SK-N-DZ (cell line): ENCODE measurements at places on chromosomes 16 and 17.

GRCh38 chr16:11133344-11133943 is 122.6 kb downstream of the SOCS1 start:
- DNase-seq: no peak

- DNase-seq: no peak
Measured at GRCh38 chr17:44933824-44934744, 13.5 kb downstream of the KIF18B start.

- peak; percentile 56 for DNase-seq
Measured at GRCh38 chr17:57735707-57736106, 9.4 kb downstream of the CCDC182 start.

GRCh38 chr16:23080747-23081146 is 68.5 kb downstream of the USP31 start:
- no peak for DNase-seq

DNA sequence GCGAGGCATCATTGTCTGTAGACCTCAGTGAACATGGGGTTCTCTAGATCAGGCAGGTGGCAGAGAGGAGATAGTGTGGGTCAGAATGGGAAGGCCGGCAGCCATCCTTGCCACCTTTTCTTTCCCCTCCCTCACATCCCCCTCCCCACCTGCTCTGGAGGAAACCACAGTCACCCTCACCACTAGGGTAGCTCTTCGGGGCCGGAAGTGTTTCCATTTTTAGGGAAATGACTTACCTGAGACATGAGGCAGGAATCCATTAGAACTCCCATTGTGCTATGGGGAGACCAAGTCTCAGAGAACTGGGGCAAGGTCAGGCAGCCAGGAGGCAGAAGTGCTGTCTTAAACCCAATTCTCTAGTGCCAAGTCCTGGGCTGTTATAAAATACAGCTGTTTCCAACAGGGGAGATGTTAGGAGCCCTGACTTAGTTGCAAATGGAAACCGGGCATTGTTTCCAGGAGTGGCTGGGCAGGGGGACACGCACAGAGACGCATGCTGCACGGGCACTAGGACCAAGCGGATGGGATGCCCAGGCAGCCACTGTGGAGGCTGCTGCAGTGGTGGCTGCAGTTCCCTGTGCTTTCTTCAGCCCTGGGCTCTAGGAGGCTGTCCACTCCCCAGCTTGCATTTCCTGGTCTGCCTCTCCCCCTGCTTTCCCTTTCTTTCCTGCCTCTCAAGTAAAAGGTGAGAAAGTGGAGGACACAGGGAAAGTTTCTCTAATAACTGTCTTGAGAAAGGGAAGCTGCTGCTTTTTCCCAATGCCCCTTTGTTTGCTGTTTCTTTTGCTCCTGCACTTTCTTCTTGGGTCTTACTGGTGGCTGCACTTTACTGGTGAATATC is 2.8 kb downstream of the HAS3 start:
- DNase-seq: no peak

DNA sequence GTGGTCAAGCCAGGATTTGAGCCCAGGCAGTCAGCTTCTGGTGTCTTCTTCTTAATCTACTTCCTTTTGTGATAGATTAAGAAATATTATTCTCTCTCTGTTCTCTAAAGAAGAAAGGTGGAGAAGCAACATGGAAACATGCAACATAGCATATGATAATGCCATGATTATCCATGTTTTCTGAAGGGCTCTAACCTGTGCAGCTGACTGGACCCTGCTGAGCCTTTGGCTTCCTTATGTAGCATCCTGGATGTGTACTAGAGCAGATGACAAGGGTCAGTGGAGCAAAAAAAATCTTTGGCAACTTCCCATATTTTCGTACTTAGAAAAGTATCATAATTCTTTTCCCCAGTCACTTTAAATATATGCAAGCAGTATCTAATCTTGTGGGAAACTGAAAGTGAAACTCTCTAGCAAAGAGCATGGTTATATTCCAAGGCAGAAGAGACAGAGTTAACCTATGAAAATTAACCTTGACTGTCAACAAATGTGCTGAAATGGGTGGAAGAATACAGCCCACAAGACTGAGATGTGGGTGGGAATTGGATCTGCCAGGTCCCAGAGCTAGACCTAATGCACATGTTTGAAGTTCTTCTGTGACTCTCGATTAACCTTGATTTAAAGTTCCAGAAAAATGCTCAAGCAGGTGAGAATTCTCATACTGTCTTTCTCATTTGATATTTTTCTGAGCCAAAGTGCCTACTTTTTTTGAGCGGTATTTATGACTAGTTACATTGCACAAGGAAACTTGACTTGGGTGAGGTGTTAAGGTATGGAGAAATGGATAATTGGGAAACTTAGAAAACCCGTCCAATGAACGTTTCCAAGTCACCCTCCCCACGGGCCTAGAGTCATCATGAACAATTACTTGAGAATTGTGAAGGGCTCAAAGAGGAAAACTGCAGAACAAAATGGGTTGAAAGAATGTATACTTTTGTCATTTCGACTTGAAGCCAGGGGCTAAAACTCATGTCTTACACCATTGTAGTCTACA is 248.6 kb downstream of the FTO start:
- no peak for DNase-seq

DNA sequence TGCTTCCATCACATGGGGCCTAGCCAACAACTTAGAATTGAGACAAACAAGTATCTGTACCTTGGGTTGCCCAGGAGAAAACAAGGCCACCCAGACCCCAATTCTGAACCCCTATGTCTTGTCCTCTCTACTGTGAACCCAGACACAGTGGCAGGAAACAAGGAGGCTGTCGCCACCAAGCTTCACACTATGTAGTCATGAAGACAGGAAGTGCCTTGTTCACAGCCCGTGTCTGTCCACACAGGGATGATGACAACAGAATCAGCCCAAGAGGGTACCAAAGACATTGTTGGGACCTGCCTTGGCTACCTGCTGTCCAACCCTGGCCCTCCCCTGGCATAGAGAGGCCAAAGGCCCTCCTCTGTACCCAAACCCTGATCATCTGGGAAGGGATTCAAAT is 84.8 kb downstream of the CDYL2 start:
- DNase-seq: no peak
